Stimulated activated CD4-positive, alpha-beta T cell treated with anti-CD3 and anti-CD28 coated beads, Interleukin-12 subunit alpha, Interleukin-12 subunit beta, amount 100 ng/mL, for 24 hours (primary cell): ENCODE measurements at places on chromosomes 7 and 10.
A peak's percentile ranks its signal among the peaks of the same experiment; 100 is the strongest.

GRCh38 chr7:99554939-99555338, 3.0 kb upstream of the FAM200A start:
- no peak for DNase-seq

GRCh38 chr10:75107756-75108683, 3.4 kb upstream of the SAMD8 start:
- no peak for DNase-seq

DNA sequence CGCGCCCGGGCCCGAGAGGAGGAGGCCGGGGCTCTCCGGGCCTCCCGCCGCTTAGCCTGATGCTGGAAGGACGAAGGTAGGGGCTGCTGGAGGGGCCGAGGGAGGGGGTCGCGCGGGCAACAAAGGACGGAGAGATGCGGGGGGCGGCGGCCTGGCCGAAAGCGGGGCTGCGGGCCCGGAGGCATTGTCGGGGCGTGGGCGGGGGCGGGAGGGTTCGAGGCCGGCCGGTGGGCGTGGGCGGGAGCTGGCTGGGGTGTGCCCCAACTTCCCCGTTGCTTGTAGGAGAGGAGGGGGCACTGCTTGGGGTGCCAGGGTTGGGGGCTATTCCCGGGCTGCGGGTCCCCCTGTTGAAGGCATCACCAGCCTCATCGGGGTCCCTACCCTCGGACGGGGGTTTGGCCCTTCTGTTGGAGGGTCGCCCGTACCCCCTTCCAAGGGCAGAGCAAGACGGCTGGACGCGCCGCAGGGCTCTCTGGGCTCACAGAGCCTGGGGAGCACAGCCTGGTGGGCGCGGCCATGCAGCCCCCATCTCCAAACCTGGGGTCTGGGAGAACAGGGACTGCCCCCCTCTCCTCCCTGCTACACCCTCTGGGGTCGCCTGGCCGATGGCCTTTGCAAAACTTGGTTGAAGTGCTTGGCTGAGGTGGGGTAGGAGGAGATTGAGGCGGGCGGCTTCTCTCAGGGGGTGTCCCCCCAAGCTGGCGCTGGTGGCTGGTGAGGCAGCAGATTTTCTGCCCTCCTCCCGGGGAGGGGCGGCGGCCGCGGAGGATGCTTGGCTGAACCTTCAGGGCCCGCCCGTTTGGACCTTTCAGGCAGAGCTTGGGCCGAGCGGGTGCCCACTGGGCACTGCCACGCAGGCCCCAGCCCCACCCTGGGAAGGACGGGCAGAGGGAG, 699 bp downstream of the CLIP2 start:
- no peak for DNase-seq

- no peak for DNase-seq
These were observed 7.8 kb downstream of the FBXW4 start for GRCh38 chr10:101687071-101687658.

DNA sequence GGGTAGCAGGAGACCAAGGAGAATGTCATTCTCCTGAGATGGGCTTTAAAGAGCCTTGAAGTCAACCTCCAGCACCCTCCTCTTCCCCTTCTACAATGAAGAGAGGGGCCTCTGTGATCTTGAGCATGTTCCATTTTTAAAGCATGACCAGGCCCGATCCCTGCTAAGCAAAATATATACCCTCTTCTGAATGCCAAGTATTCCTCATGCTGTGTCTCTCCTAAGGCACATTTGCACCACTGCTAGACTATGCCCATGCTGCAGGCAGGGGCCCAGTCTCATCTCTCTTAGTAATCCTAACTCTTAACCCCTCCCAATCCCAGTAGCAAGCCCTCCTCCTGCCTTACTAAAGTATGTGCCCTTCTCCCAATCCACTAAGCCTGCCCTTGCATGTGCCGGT, 18.4 kb downstream of the SORBS1 start:
- DNase-seq = no peak

DNA sequence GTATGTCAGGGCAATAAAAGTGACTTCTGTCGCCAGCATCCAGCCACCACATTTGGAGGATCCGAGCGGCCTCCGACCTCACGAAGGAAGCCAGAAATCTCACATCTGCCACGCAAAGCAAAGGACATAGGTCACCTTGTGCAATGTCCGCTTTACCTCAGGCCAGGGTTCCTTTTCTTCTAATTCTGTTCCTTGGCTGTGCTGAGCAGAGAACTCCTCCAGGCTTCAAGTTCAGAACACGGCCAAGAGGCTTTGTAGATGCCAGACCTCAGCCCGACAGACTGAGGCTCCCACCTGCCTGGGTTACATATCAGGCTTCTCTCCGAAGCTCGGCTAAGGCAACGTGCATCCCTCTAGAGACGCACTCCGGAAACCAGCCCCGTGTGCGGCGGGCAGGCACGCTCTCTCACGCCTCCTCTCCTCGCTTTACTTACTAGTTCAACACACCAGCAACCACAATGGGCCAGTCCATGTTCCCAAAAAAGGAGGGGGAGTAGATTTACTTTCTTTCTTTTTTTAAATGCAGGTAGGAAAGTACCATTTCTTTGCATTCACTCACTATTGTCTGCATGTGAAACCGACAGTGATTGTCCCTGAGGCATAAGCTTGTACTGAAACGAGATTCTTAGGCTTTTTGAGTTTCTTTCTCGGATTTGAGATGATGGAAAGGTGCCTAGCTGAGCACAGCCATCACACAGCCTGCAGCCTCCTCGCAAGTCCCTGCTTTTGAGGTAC, 122.4 kb upstream of the AFAP1L2 start:
- DNase-seq = peak; percentile 78

GRCh38 chr7:111112439-111112838, 21.5 kb downstream of the LRRN3 start:
- no peak for DNase-seq

GRCh38 chr7:4208086-4208485, 474.0 kb upstream of the FOXK1 start:
- DNase-seq = no peak

DNA sequence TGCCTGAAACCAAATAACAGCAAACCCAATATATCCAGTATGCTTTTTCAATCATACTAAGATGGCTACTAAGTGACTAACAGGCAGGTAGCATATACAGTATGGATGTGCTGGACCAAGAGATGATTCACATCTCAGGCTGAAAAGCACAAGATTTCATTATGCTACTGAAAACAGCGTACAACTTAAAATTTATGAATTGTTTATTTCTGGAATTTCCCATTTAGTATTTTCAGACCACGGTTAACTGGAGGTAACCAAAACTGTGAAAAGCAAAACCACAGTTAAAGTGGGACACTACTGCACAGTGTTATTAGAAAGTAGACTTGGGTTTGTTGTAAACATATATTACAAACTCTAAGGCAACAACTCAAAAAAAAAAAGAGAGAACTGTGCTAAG, 91.5 kb downstream of the KMT2C start:
- no peak for DNase-seq

DNA sequence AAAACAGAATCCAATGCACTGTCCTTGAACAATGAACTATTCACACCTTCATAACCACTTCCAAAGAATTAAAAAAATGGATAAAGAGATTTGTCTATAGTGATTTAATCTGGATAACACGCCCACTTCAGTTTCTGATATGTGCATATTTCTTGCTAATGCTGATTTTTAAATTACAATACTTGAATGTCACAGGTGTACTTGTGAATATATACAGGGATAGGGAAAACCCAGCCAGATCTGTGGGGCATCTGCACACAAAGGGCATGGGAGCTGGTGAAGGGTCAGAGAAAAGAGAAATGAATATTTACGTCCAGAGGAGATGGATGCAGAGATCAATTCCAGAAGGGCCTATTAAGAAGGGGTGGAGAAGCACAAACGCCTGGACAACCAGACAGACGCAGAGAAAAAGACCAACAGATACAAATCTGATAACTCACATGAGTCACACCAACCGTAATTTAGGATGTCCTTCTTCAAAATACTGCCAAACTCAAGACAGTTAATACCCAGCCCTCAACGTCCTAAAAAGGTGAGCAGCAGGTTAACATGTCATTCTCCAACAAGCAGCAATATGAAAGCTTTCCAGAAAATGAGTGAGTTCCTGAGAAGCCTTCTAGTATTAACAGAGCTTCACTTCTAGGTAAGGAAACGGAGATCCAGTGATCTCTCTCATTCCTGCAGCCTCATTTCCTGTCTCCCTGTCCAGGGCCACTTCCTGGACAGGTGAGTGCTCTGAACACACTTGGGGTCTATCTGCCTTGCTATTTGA, 41.9 kb downstream of the PIP4K2A start:
- no peak for DNase-seq

- no peak for DNase-seq
These were observed 144.0 kb upstream of the ITGB1 start for GRCh38 chr10:33102071-33102470.

DNA sequence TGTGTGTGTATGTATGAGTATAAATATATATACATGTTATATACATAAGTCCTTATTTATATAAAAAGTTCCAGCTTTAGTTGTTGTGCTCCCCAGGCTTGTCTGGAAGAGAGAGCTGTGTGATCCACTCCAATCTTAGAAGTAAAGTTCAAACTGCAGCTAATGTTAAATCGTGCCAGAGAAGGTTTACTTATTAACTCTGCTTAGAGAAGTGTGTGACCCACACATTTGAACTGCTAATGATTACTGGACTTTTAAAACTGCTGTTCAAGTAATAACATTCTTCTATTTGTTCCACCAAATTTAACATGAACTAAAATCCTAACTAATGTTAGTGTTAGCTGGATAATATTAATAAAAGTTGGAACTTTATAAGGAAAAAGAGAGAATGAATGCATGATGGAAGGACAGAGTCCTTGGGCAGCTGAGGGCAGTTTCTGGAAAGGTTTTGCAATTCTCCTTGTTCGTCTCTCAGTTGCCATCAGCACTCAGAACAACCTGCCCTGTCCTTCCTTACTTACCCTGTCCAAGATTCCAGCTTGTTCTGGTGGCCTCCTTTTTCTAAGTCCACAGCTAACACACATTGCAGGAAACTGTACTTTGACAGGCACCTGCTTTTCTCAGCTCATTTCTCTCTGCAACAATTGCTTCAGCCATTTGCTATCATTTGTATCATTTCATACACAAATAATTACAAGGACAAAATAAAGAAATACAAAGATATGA, 162.6 kb downstream of the FAM107B start:
- DNase-seq = no peak

DNA sequence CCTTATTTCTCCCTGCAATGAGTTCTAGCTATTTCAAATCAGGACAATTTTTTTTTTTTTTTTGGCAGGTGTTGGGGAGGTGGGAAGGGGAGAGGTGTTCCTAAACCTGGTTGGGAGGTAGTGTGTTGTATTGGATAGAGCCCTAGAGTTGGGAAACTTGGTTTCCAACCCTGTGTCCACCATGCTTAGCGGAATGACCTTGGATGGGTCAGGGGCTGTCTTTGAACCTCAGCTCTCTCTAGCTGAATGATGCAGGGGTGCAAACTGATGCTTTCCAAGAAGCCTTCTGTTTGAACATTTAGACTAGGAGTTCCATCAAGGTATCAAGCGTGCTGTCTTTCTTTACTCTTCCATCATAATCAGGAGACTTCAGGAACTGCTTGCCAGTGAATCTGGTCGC, 332.2 kb downstream of the LRMDA start:
- no peak for DNase-seq

DNA sequence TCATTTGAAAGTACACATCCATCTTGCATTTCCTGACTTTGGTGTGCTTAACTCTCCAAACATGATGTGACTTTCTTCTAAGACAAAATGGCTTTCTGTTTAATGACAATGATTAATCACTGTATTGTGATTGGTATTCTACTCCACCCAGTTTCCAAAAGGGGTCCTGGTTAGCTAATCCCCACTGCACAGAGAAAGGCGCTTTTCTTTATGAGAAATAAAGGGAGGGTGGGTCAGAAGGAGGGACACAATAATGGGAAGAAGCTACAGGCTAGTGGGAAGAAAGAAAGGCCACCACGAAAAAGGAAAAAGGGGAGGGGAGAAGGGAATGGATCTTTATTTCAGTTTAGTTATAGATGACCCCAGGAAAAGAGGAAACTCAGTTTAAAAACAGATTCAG, 69.2 kb downstream of the PRTFDC1 start:
- no peak for DNase-seq

DNA sequence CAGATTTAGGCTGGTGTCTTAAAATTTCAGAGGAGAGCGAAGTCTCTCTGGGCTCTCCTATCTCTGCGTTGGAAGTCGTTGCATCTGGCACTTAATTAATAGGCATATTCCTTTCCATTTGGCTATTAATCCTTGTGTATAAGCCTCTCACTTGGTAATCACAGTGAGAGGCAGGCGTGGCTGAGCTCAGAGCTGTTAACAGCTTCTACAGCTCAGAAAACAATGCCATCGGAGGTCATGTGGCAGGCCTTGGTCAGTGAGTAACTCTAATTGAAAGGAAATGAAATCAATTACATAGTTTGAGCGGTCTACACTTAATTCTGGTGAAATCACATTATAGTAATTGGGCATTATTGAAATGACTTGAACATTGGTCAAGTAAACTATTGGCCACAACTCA, 135.1 kb downstream of the DPY19L1 start:
- DNase-seq = no peak

- no peak for DNase-seq
These were observed 11.5 kb downstream of the SGPL1 start for GRCh38 chr10:70827086-70827757.

- DNase-seq = no peak
These were observed 166.9 kb downstream of the PTPRN2 start for GRCh38 chr7:158420591-158421340.

- DNase-seq = no peak
These were observed 22.0 kb downstream of the ITGB8 start for GRCh38 chr7:20352573-20353306.

- DNase-seq = no peak
These were observed 384.9 kb downstream of the PLXNA4 start for GRCh38 chr7:132191418-132191817.

DNA sequence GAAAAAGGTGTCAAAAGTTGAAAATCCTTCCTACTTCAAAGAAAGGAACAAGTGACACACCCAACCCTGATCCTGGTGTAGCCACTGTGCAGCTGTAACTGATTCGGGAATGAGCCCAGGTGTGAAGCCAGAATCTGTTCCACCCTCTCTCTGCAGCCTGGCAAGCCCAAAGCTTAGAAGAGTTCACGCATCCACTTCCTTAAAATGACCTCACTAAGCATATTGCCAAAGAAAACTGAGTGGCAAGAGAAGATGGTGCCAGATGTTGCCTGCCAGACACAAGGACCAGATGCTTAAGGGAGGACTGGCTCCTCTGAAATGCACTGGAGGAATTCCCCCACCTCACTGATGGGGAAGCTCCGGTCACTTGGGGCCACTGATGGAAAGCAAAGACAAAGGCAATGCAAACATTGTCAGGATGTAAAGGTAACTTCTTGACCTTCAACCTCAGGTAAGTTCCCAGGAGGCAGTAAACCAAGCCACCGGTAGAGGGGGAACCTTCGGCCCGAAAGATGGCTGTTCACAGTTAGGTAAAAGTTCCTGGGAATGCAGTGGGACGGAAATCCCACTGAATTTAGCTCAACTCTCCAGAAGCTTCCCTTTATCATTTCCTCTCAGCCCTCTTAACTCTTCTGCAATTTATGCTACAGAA, 554.9 kb downstream of the KCNMA1 start:
- no peak for DNase-seq

GRCh38 chr7:44305564-44306507, 19.6 kb downstream of the CAMK2B start:
- no peak for DNase-seq

DNA sequence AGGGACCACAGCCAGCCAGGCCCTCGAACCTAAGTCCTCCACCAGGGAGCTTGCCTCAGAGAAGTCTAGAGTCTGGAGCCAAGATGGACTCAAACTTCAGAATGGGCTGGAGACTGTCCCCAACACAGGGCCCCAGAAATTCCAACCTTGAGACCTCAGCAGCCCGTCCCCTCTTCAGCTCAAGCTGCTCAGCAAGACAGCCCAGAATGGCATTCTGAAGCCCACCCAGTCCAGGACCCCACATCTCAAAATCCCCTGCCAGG, 15.9 kb downstream of the KCNH2 start:
- DNase-seq = no peak

- no peak for DNase-seq
These were observed 8.0 kb downstream of the DPYSL4 start for GRCh38 chr10:132194726-132195125.
